ENCODE measurements at places on chromosomes 6 and 20.

DNA sequence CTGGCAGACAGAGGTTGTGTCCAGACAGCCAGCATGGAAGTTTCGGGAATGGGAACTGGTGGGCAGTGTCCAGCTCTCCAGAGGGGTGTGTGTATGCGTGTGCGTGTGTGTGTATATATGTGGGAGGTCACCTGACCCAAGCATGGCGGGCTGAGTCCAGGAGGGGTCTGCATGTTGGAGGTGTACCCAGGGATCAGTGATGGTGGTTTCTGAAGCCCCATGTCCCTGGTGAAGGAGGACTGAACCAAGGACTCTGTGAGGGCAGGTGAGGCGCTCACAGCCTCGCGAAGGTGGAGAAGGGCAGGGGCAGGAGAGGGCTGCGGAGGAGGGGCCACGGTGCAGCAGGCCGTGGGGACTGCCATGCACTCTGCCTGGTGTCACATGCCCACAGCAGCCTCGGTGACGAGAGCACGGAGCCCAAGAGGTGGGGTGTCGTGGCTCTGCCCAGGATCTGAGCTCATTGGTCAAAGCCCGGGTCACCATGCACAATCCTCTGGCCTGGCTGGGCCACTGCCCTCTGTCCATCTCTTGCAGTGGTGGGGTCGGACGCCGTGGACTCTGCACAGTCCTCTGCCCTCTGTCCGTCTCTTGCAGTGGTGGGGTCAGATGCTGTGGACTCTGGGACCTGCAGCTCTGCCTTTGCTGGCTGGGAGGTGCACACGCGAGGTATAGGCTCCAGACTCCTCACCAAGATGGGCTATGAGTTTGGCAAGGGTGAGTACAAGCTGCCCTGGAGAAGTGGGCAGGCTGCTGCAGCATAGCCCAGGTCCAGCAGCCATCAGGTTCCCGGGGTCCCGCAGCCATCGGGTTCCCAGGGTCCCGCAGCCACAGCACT lies 2.1 kb upstream of the LIME1 start:
- no peak for DNase-seq

GRCh38 chr6:70651326-70651905 lies 16.3 kb upstream of the SMAP1 start:
- DNase-seq, result peak; percentile 9

DNA sequence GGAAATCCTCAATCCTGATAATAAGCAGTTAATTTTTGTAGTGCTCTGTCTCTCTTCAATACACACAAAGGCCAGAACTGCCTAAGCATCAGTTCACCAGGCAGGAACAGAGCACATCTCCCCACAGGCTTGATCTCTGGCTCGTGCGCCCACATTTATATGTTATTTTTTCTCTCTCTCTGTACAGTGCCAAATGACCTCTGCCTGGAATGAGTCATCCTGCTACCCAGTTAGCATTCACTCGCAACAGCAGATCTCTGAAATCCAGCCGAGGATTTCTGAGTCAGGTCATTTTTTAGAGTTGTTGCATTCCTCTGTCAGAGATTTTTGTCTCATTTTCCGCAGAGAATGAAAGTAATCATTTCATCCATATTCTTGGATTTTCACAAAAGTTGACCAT lies 107.1 kb downstream of the COL12A1 start:
- DNase-seq, result no peak

GRCh38 chr20:44736170-44737021 lies 9.3 kb upstream of the KCNK15 start:
- DNase-seq, result peak; percentile 2

- DNase-seq, result no peak
Observed at GRCh38 chr20:44336086-44336485, 757 bp upstream of the R3HDML start.

All from stimulated activated CD8-positive, alpha-beta memory T cell treated with anti-CD3 and anti-CD28 coated beads, Interleukin-4, amount 100 ng/mL, for 24 hours (primary cell).